Parietal lobe (tissue), 2 donors: ENCODE measurements at places on chromosomes 1 and 21. TPM values are rescaled to one million over a fixed set of nuclear protein-coding genes. Genes with fewer than 3 reads are reported as not detected.

The PAFAH2 gene
- 5.6 TPM for total RNA-seq

The SSX2IP gene
- 105 TPM for total RNA-seq

The SPATA17 gene
- total RNA-seq: 3.1 TPM

The TRIM17 gene
- 2.2 TPM for total RNA-seq

The KDF1 gene
- total RNA-seq: not detected

The PRELP gene
- total RNA-seq: under 0.01 TPM

The ZMYND12 gene
- 0.63 TPM for total RNA-seq

The KRTAP13-2 gene
- not detected for total RNA-seq

The KCNH1 gene
- total RNA-seq: 5.6 TPM

The ESPN gene
- under 0.01 TPM for total RNA-seq

The OLIG2 gene
- 18.2 TPM for total RNA-seq

The PPIAL4G gene
- 2.2 TPM for total RNA-seq

The KRTAP19-1 gene
- total RNA-seq: not detected

The GJA5 gene
- total RNA-seq: 0.94 TPM

The CRNN gene
- not detected for total RNA-seq

The PLEKHA6 gene
- 20.3 TPM for total RNA-seq

The TRIM63 gene
- total RNA-seq: not detected

The CYP4Z1 gene
- total RNA-seq: 0.63 TPM

The ODR4 gene
- total RNA-seq: 59.5 TPM

The FCGR2B gene
- total RNA-seq: not detected

The KCNJ9 gene
- 14.7 TPM for total RNA-seq

The MFSD2A gene
- 18.8 TPM for total RNA-seq

The SLC22A15 gene
- 13.1 TPM for total RNA-seq

The GALNT2 gene
- 42.9 TPM for total RNA-seq

The TRIM45 gene
- total RNA-seq: 8.5 TPM

The IGSF5 gene
- 0.94 TPM for total RNA-seq
